ENCODE measurements at places on chromosomes 4 and X.
A peak's percentile ranks its signal among the peaks of the same experiment; 100 is the strongest.

GRCh38 chrX:2697306-2697705 is 6.2 kb downstream of the CD99 start:
- DNase-seq: no peak

DNA sequence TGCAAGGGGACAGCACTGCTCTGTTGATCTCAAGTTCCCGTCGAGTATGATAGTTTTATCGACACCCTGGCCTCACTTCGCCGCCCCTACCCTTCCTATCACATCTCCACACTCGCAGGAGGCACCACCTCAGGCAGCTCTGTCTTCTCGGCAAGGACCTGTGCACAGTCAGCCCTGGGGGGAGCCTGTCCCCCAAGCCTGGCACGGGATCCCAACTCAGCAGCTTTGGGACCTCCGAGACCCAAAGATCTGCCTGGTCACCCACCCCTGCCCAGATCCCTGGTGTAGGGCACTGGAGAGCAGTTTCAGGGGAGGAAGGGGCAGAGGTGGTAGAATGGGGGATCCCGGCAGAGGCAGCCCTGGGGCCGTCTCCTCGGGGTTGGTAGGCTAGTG is 18.0 kb upstream of the UBA1 start:
- no peak for DNase-seq

GRCh38 chr4:53640576-53641453 is 49.5 kb upstream of the LNX1 start:
- peak; percentile 31 for DNase-seq

DNA sequence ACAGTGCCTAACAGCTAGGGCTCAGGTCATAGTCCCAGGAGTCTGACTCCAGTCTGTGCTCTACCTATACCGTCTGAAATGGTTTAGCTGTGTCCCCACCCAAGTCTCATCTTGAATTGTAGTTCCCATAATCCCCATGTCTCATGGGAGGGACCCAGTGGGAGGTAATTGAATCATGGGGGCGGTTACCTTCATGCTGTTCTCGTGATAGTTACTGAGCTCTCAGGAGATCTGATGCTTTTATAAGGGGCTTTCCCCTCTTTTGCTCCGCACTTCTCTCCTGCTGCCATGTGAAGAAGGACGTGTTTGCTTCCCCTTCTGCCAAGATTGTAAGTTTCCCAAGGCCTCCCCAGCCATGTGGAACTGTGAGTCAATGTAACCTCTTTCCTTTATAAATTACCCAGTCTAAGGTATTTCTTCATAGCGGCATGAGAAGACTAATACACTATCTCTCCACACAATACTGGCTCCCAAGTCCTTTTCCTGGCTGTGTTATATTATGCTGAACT is 110.8 kb downstream of the AFAP1 start:
- no peak for DNase-seq

DNA sequence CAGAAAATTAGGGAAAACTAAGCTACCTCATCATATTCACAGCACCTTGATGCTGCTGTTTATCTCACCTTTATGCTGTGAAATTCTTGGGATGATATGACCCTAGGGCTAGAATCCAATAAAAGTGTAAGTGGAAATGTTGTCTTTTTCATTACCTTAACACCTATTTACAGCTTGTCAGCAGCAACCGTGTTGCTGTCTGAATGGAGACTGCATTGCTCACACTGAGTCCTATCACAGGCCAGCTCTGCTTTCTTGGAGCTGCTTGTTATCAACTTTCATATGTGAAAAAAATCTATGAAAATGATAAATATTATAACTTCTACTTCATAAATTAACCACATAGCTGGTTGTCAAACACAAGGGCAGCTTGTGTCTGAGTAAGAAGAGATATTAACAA is 789.5 kb downstream of the TECRL start:
- DNase-seq: no peak

DNA sequence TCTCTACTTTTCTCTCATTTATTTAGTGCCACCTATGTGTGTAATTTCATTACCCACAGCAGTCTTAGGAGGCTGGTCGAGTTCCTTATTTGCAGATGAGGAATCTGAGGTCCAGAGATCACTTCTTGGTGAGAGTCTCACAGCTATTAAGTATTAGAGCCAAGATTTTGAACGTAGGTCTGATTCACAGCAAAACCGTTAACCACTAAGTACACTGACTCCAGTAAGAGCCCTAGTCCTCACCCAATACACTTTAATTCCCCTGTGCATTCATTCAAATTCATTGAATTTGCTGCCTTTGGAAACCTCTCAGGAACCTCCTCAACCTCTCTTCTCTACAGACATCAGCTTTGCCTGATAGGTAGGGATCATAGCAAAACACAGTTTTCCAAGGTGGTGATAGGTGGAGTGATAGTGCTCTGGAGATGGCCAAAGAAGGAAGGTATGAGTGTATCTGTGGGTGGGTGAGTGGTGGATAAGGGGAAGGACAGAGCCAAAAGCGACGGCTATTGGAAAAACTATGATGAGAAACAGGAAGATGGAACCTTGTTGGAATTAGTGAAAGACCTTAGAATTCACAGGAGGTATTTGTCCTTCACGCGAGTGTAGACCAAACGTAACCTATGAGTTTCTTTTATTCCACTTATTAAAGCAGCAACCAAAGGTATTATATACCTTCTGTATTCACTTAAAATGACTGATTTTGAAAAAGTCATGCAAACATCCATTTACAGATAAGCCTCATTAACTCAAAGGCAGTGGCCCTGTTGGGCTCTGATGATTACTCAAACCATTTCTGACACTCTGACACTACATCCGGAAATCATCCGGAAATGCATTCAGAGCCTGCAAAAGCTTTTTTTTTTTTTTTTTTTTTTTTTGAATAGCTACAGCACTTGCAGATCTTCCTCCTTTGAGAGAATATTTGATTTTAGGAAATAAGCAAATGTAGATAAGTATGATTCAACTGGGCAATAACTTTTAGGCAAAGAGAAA is 6.3 kb downstream of the FMR1 start:
- no peak for DNase-seq

GRCh38 chr4:157076578-157076947 is 613 bp downstream of the GLRB start:
- DNase-seq: no peak

- DNase-seq: peak; percentile 21
Measured at GRCh38 chr4:2811830-2812611, 19.1 kb downstream of the SH3BP2 start.

DNA sequence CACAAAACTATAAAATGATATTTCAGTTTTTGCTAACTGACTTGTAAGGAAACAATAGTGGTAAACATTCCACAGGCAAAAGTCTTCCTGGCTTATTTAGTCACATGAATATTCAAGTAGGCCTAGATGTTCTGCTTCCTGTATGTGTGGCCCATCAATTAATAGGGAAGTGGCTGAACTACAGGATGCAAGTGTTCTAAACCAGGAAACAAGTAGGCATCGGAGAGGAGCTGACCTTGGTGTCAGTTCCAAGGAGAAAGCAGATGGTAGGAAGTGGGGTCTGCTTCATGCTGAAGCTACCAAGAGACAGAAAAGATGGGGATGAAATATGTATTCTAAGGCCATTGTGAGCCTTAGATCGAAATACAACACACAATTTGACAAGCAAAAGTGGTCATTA is 149.7 kb downstream of the ANTXR2 start:
- DNase-seq: no peak

DNA sequence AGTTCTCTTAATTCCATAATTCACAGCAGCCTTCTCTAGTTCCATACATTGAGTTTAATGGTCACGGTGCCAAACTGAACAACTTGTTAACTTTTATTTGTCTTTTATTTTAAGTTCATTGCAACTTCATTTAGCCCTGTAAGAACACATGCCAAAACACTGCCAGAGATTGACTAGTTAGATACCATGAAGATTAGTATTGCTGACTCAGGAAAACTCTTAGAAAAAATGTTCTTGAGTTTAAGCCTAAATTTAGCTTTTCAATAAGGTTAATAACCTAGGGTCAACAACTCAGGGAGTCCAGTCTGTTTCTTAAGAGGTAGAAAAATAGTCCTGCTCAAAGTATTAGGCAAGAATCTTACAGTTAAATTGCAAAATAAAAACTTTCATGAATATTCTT is 25.7 kb downstream of the SPANXN2 start:
- no peak for DNase-seq

GRCh38 chrX:40003071-40003427 is 94.7 kb downstream of the BCOR start:
- no peak for DNase-seq

DNA sequence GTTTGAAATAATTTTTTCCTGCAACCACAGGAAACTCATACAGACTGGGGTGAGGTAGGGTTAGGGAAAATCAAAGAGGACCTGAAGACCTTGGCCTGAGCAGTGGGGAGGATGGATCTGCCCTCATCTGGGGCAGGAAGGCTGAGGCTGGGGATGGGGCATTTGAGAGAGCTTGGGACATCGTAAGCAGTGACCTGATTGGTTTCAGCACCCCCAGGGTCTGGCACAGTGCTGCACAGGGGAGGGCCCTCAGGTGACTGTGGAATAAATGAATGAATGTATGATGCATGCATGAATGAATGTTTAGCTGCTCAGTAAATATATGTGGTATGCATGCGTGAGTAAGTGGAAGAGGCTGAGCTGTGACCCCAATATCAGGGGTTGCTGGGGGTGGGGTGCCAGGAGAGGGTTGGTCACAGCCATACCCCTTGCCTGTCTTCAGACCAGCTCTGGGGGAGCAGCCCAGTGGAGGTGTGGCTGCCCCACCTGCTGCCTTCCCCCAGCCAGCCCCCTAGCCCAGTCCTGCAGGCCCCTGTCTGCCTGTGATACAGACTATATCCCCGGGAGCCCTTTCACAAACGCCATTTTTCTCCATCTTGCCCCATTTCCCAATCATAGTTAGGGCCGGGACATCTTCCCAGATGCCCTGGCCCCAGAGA is 11.0 kb upstream of the TNIP2 start:
- DNase-seq: no peak

DNA sequence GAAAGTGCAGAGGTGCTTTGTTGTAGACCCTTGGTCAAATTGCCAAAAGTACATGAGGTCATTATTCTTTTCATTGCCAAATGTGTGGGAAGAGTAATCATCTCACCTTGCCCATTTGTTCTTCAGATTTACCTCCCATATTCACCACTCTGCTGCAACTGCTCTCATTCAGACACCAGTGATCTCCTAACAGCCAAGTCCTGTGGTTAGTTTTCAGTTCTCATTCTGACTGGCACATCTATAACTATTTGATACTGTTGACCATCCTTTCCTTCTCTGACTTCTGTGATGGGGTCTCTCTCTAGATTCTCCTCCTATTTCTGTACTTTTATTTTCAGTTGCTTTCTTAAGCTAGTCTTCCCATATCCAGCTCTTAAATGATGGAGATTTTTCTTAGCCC is 39.8 kb downstream of the GRIA3 start:
- DNase-seq: no peak

GRCh38 chr4:836003-836511 is 10.1 kb upstream of the CPLX1 start:
- DNase-seq: no peak

DNA sequence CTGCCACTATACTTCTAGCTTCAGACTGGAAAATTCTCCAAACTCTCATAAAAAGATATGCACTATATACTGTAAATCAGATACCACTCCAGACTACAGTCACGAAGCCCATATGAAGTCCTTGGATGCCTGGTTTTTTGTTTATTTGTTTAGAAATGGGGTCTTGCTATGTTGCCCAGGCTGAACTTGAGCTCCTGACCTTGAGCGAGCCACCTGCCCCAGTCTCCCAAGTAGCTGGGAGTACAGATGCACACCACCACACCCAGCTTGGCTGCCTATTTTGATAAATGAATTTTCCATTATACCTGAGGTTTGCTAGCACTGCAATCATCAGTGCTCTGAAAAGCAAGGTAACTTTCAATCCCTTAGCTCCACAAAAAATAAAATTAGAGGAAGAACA is 53.1 kb downstream of the ELF2 start:
- no peak for DNase-seq

Data from retinal pigment epithelial cell (primary cell).